ENCODE measurements at places on chromosomes 12 and 14.

DNA sequence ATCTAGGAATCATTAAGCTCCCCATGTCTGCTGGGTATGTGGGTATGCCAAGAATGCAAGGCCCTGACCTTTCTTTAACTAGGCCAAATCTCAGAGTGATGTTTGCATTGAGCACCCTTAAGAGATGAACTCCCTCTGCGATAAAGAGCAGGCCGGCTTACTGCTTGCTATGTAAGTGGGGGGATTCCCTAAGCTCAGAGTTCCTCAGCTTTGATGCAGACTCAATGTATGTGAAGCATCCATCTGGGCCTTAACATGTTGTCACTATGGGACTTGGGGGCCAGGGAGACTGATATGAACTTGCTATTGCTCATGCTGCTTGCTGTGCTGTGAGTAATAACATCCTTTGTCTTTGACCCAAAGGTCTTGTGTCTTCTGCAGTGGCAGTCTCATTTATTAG, 149.7 kb downstream of the C12orf75 start:
- DNase-seq: no peak

DNA sequence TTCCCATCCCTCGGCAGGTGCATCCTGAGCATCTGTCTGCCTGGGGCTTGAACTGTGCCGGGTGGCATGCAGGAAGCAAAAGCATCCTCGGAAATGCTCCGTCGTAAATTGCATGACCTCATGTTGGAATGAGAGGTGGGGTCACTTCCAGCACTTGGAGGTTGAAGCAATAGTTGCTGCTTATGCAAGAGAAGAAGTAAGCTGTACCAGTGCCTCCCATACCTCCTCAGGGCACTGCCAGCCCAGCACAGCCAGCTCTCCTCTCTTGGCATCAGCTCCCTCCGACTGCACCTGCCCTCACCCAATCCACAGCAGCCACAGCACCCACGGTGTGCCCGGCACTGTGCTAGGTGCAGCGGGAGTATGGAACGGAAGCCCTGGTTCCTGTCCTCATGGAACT, 11.5 kb downstream of the TEAD4 start:
- DNase-seq: no peak

DNA sequence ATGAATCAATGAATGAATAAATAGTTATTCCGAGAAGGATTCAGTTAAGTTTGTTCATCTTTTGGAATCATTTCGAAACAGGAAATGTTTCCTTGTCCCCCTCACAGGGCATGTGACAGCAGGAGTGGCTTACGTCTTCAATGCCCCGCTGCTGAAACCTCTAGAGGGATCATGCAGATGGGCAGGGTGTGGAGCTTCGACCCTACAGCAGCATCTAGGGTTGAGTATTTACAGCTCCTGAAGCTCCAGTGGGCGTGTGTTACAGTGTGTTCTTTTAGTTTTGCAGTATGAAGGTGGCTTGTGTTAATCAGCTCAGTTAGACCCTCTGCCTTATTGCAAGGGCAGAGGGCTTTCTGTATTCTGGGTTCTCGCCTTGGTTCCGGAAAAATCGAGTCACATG, 2.6 kb downstream of the NAV3 start:
- no peak for DNase-seq

- DNase-seq: no peak
Observed at GRCh38 chr12:131795690-131796410, 32.3 kb upstream of the MMP17 start.

All from activated effector memory CD4-positive, alpha-beta T cell treated with anti-CD3 and anti-CD28 coated beads, Interleukin-2, amount 50 U/mL, for 16 hours (primary cell).